CD8-positive, alpha-beta T cell (primary cell): ENCODE measurements at places on chromosomes 11 and 22. TPM values are rescaled to one million over a fixed set of nuclear protein-coding genes. Genes with fewer than 3 reads are reported as not detected.

DNA sequence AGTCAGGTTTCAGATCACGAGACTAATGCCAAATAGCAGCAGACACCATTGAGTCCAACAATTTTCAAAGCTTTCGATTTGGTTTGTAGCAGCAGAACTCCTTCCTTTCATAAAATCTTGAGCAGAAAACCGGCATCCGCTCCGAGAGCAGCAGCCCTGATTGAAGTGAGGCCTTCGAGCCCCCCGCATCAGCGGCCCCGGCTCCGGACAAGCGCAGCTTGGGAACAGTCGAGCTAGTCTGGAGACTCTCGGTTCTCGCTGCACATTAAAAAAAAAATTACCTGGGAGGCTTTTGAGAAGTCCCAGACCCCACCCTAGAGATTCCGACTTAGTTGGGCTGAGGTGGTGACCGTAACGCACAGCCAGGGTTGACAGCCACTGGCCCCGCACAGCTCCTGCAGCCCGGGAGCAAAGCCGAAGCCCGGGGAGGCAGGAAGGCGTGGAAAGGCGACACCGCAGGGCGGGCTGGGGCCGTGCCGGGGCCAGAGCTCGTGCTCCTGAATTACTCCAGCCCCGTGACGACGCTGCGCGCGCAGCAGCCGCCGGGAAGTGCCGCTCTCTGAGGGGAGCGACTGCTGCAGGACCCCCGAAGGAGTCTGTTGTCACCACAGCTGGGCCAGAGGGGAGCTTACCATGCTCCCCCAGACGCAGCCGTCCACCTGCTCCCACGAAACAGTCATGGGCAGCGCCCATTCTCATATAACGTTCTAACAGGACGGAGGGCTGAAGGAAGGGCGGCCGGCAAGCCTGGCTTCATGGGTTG lies 57.8 kb downstream of the SPATA19 start:
- no peak for DNase-seq

- no peak for DNase-seq
Observed at GRCh38 chr11:96282625-96283220, 60.3 kb downstream of the MAML2 start.

Gene CNTF
- total RNA-seq: 3.7 TPM

- no peak for DNase-seq
Observed at GRCh38 chr22:30234786-30235470, 11.6 kb downstream of the LIF start.

DNA sequence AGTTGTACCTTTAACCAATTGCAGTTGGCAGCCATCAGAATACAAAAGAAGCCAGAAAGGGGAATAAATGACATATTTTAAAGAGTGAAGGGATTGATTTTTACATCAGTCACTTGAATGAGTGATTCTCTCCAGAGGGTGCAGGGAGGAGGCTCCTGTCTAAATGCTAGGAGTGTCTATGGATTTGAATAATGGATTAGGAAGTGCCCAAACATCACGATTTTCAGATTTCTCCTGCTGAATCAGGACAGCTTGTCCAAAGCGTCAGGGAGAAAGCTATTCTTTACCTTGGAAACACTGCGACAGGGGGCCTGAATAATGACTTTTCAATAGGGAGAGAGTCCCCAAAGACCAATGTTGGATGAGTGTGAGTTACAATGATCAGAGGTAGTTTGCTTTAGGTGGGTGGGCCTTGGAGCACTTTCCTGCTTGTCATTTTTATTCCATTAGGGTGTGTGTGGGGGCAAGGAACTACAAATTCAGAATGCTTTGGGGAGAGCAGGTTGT lies 735.5 kb downstream of the KCNA4 start:
- DNase-seq: no peak

Gene AIFM3
- 0.39 TPM for total RNA-seq
